ENCODE measurements at places on chromosomes 12 and 14. TPM values are rescaled to one million over a fixed set of nuclear protein-coding genes. Genes with fewer than 3 reads are reported as not detected.

DNA sequence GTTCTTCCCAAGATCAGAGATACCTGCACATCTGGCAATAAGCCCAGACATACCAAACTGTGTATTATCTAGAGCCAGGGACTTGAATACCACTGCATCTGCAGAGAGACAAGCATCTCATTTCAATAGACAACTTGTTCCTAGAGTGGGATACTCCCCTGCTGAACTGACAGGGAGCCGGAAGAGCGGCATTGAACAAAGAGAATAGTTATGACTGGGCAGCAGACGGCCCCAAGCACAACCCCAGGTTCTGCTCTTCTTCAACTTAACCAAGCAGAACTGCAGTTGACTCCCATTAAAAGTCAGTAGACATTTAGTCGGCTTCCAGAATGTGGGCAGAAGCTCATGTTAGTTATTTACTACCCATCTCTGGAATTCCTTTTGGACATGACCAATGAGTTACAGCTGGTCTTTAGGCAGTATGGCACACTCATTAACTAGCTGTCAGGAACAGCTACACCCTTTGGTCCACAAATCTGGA, 112.9 kb downstream of the HMGA2 start:
- H3K4me1 ChIP-seq, result peaks cover 100% of the 10 kb centered on the region
- DNase-seq, result peak; percentile 76
- H3K36me3 ChIP-seq, result peaks cover 40% of the 10 kb centered on the region
- peak overlapping the region; percentile 67 for H3K4me3 ChIP-seq
- H3K27ac ChIP-seq, result peak overlapping the region; percentile 83

- peak overlapping the region; percentile 43 for H3K27ac ChIP-seq
- DNase-seq, result no peak
- no peak overlapping the region for H3K4me3 ChIP-seq
- H3K4me1 ChIP-seq, result peaks cover 49% of the 10 kb centered on the region
- H3K27me3 ChIP-seq, result no peaks in the 10 kb centered on the region
Measured at GRCh38 chr12:95114766-95115405, 41.5 kb upstream of the NR2C1 start.

SYT1 gene
- total RNA-seq, result 3.7 TPM

GRCh38 chr12:76256904-76257303, 91.3 kb downstream of the BBS10 start:
- H3K4me3 ChIP-seq, result no peak overlapping the region
- peaks cover 36% of the 10 kb centered on the region for H3K4me1 ChIP-seq
- no peaks in the 10 kb centered on the region for H3K27me3 ChIP-seq
- peaks cover 6% of the 10 kb centered on the region for H3K36me3 ChIP-seq

- H3K36me3 ChIP-seq, result no peaks in the 10 kb centered on the region
- no peak overlapping the region for H3K27ac ChIP-seq
- peaks cover 4% of the 10 kb centered on the region for H3K27me3 ChIP-seq
- no peaks in the 10 kb centered on the region for H3K4me1 ChIP-seq
- no peak overlapping the region for H3K4me3 ChIP-seq
Measured at GRCh38 chr12:7319930-7320329, 16.1 kb downstream of the ACSM4 start.

DNA sequence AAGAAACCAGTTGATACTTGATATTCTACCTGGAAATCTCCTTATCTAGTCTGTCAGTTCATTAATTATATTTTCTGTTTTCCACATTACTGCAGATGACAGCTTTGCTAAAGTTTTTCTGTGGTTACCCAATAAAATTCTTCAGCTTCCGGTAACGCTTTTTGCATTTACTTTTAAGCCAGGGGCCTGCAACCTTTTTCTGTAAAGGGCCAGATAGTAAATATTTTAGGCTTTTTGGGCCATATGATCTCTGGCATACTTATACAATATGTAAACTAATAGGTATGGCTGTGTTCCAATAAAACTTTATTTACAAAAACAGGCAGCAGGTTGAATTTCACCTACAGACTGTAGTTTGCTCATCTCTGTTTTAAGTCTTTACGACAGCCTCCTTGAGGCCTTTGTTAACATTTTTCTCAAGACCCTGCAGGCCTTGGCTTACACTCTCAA, 48.3 kb downstream of the SPATS2 start:
- DNase-seq, result no peak
- H3K36me3 ChIP-seq, result peaks cover 6% of the 10 kb centered on the region
- H3K4me1 ChIP-seq, result peaks cover 55% of the 10 kb centered on the region
- no peak overlapping the region for H3K4me3 ChIP-seq

DNA sequence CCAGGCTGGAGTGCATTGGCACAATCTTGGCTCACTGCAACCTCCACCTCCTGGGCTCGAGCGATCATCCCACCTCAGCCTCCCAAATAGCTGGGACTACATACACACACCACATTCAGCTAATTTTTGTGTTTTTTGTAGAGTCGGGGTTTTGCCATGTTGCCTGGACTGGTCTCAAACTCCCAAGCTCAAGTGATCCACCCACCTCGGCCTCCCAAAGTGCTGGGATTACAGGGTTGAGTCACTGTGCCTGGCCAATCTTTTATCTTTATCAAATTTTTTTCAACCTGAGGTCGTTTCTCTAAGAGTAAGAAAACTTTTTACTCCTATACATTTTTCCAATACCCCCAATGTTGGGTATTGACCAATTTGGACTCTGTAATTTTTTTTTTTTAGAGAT, 40.0 kb upstream of the NAP1L1 start:
- H3K27me3 ChIP-seq, result no peaks in the 10 kb centered on the region
- H3K36me3 ChIP-seq, result no peaks in the 10 kb centered on the region
- peaks cover 18% of the 10 kb centered on the region for H3K4me1 ChIP-seq
- peak overlapping the region; percentile 62 for H3K4me3 ChIP-seq
- H3K27ac ChIP-seq, result peak overlapping the region; percentile 86

GRCh38 chr12:29883941-29884554, 100.3 kb upstream of the TMTC1 start:
- H3K4me3 ChIP-seq, result no peak overlapping the region
- H3K36me3 ChIP-seq, result peaks cover 3% of the 10 kb centered on the region
- H3K4me1 ChIP-seq, result no peaks in the 10 kb centered on the region
- peaks cover 2% of the 10 kb centered on the region for H3K27me3 ChIP-seq

All from HFFc6 (cell line).